Spinal cord (tissue), 10 donors: ENCODE measurements at places on chromosomes 1 and 21. TPM values are rescaled to one million over a fixed set of nuclear protein-coding genes. Genes with fewer than 3 reads are reported as not detected.

DNA sequence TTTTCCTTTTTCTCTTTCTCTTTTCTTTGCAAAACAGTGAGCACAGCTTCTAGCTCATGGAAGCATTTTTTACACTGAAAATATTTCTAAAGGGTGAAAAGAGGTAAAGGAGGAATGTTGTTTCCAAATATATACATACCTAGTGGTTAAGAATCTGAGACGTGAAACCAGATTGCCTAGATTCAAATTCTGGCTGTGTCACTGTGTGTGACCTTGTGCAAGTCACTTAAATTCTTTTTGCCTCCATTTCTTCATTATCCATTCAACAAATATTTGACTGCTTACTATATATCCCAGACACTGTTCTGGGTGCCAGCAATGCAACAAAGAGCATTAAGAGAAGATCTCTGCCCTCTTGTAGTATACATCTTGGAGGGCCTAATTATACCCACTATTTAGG lies 53.3 kb downstream of the ZFYVE9 start:
- H3K27me3 ChIP-seq: no peaks in the 10 kb centered on the region
- H3K4me3 ChIP-seq: no peak overlapping the region
- H3K4me1 ChIP-seq: no peaks in the 10 kb centered on the region
- H3K27ac ChIP-seq: no peak overlapping the region
- no peaks in the 10 kb centered on the region for H3K36me3 ChIP-seq

DNA sequence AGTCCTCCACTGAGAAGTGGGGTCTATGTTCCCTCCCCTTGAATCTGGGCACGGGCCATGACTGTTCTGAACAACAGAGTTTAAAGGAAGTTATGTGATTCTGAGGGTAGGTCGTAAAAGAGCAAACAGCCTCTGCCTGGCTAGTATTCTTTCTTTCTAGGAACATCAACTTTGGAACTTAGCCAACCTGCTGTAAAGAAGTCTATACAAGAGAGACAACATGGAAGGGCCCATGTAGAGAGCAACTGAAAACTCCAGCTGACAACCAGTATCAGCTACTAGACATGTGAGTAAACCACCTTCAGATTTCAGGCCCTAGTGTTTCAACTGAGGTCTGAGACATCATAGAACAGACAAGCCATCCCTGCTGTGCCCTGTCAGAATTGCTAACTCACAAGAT lies 7.5 kb downstream of the SELENOF start:
- peaks cover 3% of the 10 kb centered on the region for H3K36me3 ChIP-seq
- DNase-seq: peak; percentile 18
- H3K27ac ChIP-seq: no peak overlapping the region
- H3K27me3 ChIP-seq: no peaks in the 10 kb centered on the region
- H3K4me3 ChIP-seq: no peak overlapping the region

The CLCA4 gene
- 0.17 TPM for total RNA-seq

- H3K4me1 ChIP-seq: peaks cover 4% of the 10 kb centered on the region
- no peaks in the 10 kb centered on the region for H3K27me3 ChIP-seq
- DNase-seq: no peak
- no peak overlapping the region for H3K4me3 ChIP-seq
- no peak overlapping the region for H3K27ac ChIP-seq
- H3K36me3 ChIP-seq: no peaks in the 10 kb centered on the region
These were observed 5.5 kb downstream of the CLSPN start for GRCh38 chr1:35764283-35764682.

DNA sequence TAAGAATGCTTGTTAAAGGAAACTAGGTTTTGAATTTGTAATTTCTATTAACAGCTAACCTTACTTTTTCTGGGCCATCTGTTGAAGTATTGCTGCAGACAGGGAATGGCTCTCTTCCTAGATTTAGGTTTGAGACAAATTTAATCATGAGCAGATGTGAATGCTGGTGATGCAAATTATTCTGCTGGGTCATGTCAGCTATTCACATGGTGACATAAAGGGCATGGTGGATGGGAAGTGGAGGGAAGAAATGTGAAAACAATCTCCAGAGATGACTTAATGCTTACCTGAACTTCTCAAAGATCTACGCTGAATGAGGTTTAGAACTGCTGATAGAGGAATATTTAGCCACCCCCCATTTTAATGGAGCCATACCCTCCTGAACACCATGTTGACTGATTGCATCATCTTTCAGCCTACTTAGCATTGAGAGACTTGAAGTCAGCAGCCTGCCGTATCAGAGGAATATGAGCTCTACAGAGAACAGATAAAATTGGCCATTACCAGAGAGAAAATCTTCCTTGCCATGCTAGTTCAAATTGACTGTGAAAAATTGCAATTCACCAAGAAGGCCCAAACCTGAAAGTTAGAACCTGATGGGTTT lies 138.8 kb downstream of the HHAT start:
- H3K27ac ChIP-seq: no peak overlapping the region
- DNase-seq: no peak
- H3K27me3 ChIP-seq: no peaks in the 10 kb centered on the region
- no peak overlapping the region for H3K4me3 ChIP-seq
- H3K4me1 ChIP-seq: no peaks in the 10 kb centered on the region
- H3K36me3 ChIP-seq: no peaks in the 10 kb centered on the region

The STUM gene
- total RNA-seq: 4.8 TPM
